Epithelial cell of proximal tubule (primary cell): ENCODE measurements at places on chromosomes 2 and 18.
A peak's percentile ranks its signal among the peaks of the same experiment; 100 is the strongest.

- DNase-seq, result no peak
Observed at GRCh38 chr2:236026841-236027240, 141.3 kb downstream of the GBX2 start.

DNA sequence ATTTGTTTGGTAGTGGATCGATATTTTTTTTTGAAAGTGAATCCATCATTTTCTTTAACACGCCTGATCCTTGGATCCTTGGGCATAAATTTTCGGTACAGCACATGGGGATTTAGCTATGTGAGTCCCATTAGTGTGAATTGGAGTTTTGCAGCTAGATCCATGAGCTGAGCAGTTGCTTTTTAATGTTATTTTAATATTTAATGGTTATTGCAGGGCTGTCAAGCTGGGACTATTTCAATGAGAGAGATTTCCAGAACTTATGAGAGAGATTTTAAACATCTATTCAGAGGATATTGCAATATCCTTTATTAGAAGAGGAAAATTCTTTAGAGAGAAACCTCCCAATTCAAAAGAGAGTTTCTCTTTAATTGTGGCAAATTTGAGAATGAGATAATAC is 35.6 kb upstream of the TCF4 start:
- DNase-seq, result no peak

- DNase-seq, result no peak
Observed at GRCh38 chr2:136091899-136092298, 26.1 kb downstream of the CXCR4 start.

- DNase-seq, result no peak
Observed at GRCh38 chr2:216606551-216607276, 26.5 kb upstream of the IGFBP2 start.

- no peak for DNase-seq
Observed at GRCh38 chr2:132374961-132375360, 41.6 kb upstream of the GPR39 start.

- DNase-seq, result no peak
Observed at GRCh38 chr2:26325851-26326250, 20.1 kb upstream of the SELENOI start.

GRCh38 chr2:176001281-176001915 is 669 bp downstream of the LNPK start:
- no peak for DNase-seq

- DNase-seq, result no peak
Observed at GRCh38 chr2:95296011-95296410, 1.1 kb upstream of the KCNIP3 start.

DNA sequence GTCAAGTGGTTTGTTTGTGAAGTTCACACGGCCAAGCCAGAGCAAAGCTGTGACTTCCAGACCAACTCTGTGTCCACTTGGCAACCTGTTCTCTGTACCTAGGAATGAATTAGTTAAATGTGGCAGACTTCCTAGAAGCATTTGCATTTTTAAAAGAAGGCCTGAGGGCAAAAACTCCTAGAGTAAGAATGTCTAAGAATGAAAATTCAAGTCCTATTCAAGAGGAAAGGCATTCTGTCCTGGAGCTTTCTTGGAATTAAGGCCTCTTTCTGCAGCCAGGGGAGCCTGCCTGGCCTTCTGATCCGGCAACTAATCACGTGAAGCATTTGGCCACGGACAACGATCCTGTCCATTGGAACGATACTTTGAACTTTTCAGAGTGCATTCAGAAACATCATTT is 155.0 kb downstream of the SETBP1 start:
- DNase-seq, result no peak

GRCh38 chr2:8594731-8595427 is 87.0 kb upstream of the ID2 start:
- DNase-seq, result no peak

DNA sequence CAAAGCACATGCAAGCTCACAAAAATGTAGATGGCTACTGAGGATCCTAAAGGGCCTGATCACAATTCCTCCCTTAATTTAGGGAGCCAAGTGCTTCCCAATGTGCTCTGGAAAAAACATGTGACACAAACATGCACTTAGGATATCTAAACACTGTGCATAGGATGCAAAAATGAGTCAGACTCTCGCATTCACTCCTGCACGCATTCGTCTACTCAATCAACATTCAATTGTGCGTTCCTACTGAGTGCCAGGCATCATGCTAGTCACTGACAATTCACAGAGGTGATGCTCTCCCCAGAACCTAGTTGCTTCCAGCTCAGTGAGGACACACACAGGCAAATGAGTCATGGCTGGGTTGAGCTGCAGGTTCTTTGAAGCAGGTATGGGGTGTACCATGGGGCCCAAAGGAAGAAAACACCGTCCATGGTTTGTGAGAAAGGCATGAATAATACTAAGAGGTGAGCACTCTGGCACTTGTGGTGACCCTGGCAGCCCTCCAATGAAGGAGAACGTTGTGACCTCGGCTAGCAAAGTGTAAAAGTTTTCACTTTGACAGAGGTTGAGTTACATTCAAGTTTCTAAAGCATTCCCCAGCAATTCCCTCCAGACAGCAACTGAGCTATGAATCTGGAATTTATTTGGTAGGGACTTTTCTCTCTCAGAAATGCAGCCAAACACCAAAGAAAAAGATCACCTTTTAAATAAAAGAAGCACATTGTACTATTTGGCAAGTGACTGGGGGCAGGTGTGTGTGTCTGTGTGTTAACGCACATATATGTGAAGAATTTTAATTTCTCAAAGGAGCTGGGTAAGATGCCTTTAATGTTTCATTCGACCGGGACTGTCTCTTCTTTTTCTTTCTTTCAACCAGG is 173.3 kb downstream of the ALPK2 start:
- DNase-seq, result peak; percentile 6

- no peak for DNase-seq
Observed at GRCh38 chr2:188966079-188966571, 8.0 kb upstream of the COL3A1 start.

GRCh38 chr2:164868563-164869419 is 27.2 kb upstream of the COBLL1 start:
- DNase-seq, result no peak
